ENCODE measurements at places on chromosomes 2 and 18.

DNA sequence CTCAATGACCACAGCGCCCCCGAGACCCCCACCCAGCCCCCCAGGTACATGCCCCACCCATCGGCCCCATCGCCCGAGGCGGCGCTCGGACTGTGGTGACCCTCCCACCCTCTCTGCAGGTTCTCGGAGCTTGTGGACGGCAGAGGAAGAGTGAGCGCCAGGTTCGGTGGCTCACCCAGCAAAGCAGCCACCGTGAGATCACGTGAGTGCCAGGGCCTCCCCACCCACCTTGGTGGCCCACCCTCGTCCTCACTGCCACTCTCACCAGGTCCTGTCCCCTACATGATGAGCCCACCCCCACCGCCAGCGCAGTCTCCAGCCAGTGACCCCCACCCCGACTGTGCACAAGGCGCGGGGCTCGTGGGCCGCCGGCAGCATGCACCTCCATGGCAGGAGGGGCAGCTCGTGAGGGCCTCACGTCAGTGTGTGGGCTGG lies 30.4 kb downstream of the MTERF4 start:
- no peak for DNase-seq

- no peak for DNase-seq
These were observed 26.0 kb upstream of the GALR1 start for GRCh38 chr18:77223653-77224052.

DNA sequence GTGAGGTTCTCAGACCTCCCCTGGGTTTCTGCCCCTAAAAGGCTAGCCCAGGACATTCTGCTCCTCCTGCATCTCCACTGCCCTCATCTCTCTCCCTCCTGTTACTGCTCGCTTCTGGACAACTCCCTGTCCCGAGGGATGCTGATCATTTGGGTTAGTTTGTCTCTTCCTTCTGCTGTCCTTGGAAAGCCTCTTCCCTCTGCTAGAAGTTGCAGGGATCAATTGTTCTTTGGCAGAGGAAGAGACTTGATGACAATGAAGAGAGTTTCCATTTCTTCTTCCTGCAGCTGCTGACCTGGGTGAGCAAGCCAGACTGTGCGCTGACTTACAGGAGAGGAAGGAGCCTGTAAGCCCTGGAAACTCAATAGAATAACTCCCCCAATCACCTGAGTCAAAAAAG lies 68.9 kb downstream of the RDH14 start:
- no peak for DNase-seq

- no peak for DNase-seq
These were observed 274.9 kb downstream of the NR4A2 start for GRCh38 chr2:156057647-156058046.

- no peak for DNase-seq
These were observed 76.6 kb upstream of the ZNF516 start for GRCh38 chr18:76571689-76572088.

GRCh38 chr2:15889442-15890123 lies 50.8 kb upstream of the MYCN start:
- DNase-seq, result no peak

DNA sequence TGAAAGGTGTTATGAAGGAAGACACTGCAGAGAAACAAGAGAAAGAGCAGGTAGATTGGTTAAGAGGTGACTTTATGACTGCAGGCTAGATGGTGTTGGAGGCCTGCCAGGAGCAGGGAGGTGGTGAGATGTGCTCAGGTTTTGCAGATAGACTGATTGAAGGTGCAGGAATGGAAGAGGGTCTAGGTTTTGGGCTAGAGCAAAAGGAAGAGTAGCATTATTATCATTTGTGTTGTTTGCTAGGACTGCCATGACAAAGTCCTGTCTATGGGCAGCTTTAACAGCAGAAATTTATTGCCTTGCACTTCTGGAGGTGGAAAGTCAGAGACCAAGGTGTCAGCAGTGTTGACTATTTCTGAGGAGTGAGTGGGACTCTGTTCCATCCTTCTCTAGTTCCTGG lies 172.9 kb upstream of the SOX11 start:
- DNase-seq, result no peak

DNA sequence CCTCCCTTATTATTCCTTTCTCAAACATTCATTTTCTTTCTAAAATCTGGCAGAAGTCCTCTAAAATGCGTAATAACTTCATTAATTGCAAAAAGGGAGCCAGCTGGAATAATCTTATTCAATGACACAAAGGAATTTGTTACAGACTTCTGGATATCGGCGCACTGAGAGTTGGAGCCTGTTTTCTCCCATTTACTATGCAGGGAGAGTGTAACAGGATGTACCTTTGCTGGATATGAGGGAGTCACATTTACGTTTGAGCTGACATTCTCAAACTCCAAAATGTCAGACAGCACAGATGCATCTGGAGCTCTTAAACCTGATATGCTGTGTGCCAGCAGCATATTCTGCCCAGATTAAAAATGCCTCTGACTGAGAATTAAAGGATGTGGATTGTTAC lies 275.3 kb downstream of the TMX3 start:
- no peak for DNase-seq

DNA sequence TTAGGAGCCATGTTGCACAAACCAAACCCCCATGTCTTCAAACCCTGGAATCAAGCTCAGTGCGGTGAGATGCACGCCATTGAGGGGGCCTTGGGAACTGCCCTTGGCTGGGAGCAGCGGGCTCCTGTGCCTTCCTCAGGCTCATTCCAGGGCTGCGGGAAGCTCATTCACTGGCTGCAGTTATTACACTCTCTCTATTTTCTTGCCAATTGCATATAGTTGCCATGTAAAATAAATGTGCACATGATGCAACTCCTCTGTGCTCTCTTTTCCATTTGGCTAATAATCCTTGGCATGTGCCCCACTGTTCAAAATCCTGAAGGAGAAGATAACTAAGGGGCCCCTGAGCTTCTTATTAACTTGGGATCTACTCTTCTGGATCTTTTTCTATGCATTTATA lies 74.7 kb downstream of the KCTD1 start:
- DNase-seq, result no peak

DNA sequence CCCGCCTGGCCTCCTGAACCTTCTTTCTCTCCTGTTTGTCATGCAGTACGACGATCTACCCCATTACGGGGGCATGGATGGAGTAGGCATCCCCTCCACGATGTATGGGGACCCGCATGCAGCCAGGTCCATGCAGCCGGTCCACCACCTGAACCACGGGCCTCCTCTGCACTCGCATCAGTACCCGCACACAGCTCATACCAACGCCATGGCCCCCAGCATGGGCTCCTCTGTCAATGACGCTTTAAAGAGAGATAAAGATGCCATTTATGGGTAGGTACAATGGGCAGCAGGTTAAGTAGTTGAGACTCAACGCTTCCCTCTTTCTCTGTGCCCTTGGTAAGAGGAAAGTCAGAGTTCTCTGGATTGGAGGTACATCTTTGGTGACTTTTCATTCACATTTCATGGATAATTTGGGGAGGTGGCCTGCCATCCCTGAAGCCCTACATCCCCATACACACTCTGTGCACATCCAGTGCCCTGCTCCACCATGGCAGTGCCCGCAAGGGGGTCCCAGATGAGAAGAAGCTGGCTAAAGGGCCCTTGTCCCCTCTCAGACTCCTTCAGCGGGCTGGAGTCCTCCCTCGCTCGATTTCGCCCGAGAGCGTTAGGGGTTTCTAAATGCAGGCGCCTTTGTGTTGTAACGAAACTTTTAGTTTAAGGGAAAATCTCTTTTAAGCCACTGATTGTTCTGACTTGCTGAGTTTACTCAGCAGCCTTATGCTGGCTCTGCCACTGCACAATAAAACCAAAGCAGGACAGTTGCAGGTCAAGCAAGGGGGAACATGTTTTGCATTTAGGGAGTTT lies 3.0 kb downstream of the MEIS1 start:
- no peak for DNase-seq

GRCh38 chr2:104874230-104874629 lies 20.3 kb downstream of the POU3F3 start:
- DNase-seq, result no peak

- DNase-seq, result no peak
These were observed 4.4 kb downstream of the ARHGAP25 start for GRCh38 chr2:68738906-68739594.

DNA sequence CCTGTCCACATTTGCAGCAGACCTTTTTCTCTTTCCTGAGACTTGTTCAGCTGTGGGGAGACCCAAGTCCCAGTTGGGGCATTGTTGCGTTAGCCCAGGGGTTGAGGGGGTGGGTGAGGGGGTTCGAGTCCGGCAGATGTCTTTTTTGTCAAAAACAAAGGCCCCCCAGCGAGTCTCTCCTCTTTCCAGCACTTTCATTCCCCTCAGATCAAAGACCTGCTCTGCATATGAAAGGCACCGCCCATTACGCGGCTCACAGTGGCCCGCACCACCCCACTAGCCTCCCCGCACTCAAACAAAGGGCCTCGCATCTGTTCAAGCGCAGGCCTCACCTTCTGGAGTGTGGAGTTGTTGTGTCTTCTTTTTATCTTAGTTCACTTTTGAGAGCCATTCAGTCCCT lies 25.2 kb downstream of the TRABD2A start:
- DNase-seq, result no peak

- DNase-seq, result no peak
These were observed 82.3 kb downstream of the PTH2R start for GRCh38 chr2:208488686-208489564.

- no peak for DNase-seq
These were observed 2.0 kb downstream of the CNNM4 start for GRCh38 chr2:96762529-96763311.

DNA sequence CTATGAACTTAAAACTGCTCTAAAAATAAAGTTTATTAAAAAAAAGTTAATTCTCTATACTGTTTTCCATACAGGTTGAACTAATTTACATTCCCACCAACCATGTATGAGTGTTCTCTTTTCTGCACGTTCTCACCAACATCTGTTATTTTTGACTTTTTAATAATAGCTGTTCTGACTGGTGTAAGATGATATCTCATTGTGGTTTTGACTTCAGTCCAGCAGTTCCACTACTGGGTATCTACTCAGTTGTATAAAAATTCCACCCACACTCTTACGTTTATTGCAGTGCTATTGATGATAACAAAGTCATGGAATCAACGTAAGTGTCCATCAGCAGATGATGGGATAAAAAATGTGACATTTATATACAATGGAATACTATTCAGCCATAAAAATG lies 33.7 kb downstream of the SPAG16 start:
- no peak for DNase-seq

DNA sequence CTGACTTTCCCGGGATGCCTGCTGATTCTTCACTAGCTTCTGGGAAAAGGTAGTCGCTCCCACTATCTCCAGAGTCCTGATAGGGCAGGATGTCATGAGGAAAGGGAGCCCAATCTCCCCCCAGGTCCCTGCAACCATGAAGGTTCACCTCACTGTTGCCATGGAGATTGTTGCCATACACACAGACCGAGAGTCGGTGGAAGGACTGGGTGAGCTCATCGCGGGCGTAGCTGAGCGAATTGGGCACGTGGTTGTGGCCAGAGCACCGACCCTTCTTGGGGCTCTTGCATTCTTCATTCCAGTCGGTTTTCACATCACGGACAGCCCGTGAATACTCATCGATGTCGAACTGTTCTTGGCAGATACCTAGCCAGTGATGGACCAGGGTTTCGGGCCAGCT lies 97.4 kb downstream of the MEP1B start:
- peak; percentile 91 for DNase-seq

DNA sequence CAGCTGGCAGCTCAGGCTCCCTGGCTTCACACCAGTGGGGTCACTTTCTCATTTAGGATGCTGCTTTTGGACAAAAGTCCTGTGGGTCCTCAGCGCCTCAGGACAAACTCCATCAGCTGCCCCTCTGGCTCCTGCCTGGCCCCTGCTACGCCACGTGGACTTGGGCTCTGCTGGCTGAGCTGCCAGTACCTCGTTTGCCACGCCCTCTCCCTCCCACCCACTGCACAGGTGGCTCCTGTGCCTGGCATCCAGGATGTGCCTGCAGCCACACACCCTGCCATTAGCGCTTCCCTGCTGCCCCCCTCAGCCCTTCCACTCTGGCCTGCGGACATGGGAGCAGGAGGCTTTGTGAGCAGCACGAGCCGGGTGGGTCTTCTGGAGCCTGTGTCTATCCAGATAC lies 118.9 kb downstream of the ZNF236 start:
- DNase-seq, result no peak

DNA sequence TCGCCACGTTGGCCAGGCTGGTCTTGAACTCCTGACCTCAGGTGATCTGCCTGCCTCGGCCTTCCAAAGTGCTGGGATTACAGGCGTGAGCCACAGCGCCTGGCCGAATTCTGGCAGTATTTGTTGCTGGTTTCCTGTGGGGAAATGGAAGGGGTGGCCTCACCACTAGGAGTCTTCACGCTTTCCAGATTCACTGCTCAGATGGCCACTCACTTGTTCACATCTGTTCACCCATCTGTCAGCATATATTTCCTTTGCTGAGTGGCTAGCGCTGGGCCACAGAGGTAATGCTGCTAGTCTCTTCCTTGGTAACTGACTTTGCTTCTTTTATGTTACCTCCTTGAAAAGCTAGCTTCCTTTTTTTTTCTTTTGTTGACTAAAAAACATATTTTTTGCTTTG lies 27.2 kb downstream of the TMEM177 start:
- no peak for DNase-seq

- no peak for DNase-seq
These were observed 2.5 kb downstream of the BABAM2 start for GRCh38 chr2:27893006-27893405.

GRCh38 chr18:9101730-9102507 lies 580 bp upstream of the NDUFV2 start:
- no peak for DNase-seq

DNA sequence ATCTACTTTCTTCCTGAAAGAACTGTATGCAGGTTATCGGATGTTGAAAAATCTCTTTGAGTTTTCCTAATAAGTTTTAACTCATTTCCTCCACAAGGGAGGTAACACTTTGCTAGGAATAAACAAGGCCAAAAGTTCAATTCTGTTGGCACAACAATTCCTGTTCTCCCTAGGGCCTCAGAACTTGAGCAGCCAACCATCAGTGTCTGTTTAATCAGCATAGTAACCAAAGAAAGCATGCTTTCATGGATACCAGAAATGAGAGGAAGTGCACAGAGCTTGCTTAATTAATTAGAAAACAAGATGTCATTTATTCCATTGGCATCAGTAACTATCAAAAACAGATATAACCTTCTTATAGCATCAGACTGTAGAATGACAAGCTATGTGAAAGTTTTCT lies 503.2 kb upstream of the CNTNAP5 start:
- DNase-seq, result no peak

GRCh38 chr2:59774821-59775433 lies 778.5 kb downstream of the BCL11A start:
- no peak for DNase-seq

DNA sequence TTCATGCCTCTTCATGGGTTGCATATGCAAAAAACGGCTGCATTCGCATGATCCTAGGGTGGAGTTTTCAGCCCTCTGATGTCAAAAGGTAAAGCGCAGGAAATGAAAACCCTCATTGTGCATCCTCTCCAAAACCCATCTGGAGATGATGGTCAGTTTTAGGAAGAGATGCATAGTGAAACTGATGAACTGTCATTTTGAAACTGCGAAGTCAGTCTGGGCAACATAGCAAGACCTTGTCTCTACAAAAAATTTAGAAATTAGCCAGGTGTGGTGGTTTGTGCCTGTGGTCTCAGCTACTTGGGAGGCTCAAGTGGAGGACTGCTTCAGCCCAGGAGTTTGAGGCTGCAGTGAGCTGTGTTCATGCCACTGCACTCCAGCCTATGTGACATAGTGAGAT lies 2.5 kb upstream of the TTLL4 start:
- DNase-seq, result no peak
